NCI-H1417 treated with DMSO at 0.1 percent for 48 hours (cell line): ENCODE measurements at places on chromosomes 2 and 18.

DNA sequence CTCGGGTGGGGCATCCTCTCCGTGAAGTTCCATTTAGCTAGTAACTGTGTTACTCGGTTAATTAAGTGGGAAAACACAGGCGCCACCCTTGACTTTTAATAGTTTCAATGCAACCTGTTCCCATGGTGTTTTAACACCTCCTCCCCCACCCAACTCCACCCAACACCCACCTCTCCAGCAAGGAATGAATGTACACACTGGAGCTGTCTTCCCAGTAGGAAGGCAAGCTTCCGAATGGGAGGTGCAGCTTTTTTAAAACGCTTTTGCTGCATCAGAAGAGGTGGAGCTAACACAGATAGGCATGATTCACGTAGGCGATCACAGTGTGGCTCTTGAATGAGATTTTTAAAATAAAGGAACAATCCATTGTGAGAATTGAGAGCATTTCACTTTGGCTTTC lies 73.8 kb upstream of the AGAP1 start:
- no peak for DNase-seq

DNA sequence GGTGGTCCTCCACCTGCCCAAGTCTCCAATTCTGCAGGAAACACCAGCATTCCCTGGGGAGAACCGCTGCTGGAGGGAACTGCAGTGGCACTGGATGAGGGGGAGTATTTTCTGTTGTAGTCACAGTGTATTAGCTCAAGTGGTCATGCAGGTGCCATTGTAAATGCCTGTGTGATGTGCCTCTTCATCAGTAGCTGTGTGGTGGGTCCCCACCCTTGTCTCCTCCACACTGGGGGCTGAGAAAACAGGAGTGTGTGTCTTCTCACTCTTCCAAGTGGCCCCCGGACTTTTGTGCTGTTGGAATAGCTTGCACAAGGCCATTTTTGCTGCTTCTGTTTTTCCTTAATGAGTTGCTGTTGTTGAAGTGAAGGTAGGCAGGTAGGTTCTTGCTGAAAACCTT lies 8.7 kb downstream of the NCK2 start:
- DNase-seq: no peak

GRCh38 chr2:214019229-214019972 lies 391.5 kb upstream of the VWC2L start:
- no peak for DNase-seq

DNA sequence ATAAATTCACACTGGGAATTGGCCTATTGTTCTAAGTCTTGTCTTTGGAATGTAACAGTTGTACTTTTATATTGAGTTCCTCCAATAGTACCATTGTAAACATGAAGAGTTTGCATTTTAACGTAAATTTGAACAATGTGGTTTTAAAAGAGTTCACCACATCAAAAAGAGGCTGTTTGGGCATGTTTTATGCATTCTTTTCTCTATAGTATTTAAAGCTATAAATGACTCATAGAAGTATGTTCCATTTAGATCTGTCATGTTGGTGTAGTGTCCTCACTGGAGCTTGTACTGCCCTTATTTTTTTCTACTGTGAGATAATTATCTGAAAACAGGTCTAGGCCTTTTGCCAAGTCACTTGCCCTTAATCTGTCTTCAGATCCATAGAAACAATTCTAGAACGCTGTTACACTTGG lies 141.9 kb downstream of the RHBDD1 start:
- no peak for DNase-seq

- DNase-seq: no peak
These were observed 158.4 kb downstream of the BCL2 start for GRCh38 chr18:63161032-63161760.

GRCh38 chr2:111523009-111523408 lies 361.0 kb downstream of the ANAPC1 start:
- DNase-seq: no peak

DNA sequence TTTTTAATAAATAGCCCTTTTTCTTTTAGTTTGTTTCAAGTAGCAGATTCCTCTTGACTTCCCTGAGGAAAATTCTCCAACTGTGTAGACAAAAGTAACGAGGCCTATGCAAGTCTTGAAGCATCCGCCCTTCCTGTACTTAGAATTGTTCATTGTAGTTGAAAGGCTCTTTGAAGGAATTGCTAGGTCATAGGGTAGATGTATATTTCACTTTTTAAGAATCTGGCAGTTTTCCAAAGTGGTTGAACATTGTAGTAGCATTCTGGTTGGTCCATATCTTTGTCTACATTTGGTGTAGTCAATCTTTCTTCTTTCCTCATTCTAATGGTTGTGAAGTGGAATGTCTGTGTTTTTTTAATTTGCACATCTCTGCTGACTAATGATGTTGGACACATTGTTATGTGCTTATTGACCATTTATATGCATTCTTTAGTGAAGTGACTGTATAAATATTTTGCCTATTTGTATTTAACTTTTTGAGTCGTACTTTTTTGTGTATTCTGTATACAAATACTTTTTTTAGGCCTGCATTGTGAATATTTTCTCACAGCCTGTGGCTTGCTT lies 5.6 kb upstream of the SERPINB11 start:
- DNase-seq: no peak

DNA sequence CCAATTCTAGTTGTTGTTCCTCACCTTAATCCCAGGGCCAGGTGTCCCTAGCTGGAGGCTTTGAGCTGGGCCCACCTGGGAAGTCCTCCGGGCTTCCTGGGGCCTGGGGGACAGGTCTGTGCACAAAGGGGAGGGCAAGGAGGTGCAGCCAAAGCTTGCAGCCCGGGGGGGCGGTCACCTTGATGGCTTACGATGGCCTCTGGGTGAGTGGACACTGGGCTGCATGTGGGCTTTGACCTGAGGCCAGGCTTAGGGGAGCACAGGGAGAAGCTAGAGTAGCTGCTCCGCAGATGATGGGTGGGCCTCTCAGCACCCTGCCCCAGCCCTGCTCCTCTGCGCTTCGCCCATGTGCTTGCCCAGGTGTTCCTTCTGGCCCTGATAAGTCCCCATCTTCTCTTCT lies 41.8 kb upstream of the HAAO start:
- no peak for DNase-seq

DNA sequence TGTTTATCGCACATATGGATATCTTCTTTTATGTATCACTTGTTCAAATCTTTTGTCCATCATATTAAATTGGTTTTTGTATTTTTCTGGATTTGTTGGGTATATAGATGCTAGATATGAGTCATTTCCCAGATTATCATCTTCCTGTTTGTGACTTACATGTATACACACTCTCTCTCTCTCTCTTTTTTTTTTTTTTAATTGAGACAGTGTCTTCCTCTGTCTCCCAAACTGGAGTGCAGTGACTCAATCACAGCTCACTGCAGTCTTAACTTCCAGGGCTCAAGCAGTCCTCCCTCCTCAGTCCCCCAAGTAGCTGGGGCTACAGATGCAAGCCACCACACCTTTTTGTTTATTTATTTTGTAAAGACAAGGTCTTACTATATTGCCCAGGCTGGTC lies 43.8 kb downstream of the XIRP2 start:
- DNase-seq: no peak

GRCh38 chr2:174878537-174879147 lies 114.4 kb upstream of the CHRNA1 start:
- no peak for DNase-seq

DNA sequence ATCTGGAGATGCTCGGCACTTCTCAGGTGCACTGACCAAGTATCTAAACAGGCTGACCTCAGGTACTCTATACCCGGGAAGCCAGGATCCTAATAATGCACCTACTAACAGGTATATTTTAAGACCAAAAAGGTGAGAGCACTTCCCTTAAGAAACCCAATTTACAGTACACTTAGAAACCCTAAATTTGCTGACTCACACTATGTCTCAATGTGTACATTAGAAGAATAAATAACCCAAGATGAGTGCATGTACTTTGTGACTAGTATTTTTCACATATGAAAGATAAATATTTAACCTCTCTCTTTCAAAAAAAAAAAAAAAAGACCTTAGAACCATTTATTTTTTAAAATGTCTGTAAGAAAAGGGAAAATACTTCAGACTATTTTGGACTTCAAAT lies 118.8 kb downstream of the ZNF516 start:
- DNase-seq: no peak

DNA sequence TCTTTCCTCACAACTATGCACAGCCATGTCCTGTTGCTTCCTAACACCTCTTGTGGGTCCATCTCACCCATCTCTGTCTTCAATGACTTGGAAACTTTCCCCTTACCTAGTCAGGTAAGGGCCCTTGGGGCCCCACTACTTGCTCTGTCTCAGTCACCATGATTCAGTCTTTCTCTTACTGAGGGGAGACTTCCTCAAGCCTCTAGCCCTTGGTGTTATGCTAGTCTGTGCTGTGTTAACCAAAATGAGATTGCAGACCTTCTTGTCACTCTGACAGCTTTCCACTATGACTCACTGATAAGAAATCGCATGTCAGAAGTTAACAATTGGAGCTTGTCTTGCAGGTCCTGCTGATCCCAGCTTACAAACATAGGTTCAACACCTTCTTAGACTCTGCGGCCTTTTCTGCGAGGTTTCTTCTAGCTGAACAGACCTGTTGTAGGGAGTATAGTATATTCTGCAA lies 65.3 kb downstream of the WDR75 start:
- DNase-seq: no peak

DNA sequence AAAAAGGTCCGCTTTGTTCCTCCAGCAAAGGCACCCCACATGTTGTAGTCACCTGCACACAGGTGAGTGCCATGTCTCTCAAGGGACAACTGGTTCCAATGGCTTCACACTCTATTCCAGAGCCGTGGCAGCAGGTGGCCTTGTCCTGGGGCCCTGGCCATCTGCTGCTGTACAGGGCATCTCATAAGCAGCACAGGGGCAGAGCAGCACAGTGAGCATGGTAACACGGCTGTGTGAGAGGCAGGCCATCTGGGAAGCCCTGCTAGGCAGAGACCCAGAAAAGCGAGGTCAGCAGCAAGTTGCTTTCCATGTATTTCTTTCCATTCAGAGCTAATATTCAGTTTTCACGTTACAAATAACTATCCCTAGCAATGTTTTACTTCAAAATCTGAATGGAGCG lies 54.7 kb downstream of the CMPK2 start:
- no peak for DNase-seq

GRCh38 chr2:239703834-239704233 lies 303.0 kb upstream of the HDAC4 start:
- no peak for DNase-seq

GRCh38 chr2:24107-24506 lies 22.2 kb downstream of the FAM110C start:
- no peak for DNase-seq

GRCh38 chr18:77960791-77961410 lies 711.3 kb downstream of the GALR1 start:
- DNase-seq: no peak

DNA sequence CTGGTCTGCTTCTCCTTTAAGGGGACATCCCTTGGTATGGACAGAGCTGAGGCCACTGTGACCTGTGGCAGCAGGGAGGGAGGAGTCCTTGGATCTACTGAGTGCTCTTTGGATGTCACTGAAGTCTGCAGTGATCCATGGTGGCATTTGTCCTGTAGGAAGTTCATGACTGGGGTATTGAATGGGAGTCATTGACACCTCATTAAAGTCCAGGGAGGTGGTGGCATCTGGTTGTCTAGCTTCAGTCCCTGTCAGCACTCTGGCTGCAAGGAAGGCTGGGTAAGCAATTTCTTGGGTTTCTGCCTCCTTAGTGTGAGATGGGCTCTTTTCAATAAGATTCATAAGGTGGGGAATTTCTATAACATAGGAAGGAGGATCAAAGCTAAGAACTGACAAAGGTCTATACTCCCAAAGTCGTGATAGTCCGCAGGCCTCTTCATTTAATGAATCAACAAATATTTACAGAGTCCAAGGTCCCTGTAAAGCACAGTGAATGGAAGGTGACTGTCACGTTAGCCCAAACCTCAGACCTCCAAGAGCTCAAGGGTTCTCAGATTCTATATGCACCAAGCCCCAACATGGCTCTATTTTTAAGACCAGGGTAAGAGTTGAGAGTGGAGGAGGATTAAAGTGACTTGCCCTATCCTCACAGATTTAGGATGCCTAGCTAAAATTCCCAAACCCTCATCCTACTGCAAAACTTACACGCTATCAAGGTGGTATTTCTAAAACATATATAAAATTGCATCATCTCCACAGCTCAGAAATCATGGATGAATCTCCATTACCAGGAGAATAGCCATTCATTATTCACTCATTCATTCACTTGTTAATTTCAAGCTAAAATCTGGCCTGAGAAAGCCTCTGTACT lies 40.2 kb downstream of the THNSL2 start:
- DNase-seq: no peak

DNA sequence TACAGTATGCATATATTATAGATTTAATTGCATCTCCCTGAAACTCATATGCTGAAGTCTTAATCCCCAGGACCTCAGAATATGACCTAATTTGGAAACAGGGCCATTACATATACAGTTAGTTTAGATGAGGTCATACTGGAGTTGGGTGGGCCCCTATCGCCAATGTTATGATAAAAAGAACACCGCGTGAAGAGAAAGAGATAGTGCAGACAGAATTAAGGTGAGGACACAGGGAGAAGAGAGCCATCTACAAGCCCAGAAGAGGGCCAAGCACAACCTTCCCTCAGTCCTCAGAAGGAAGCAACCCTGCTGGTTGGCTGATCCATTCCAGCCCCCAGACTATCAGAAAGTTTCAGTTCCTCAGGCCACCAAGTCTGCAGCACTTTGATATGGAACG lies 311.9 kb upstream of the RAB6C start:
- no peak for DNase-seq
